Stimulated activated CD4-positive, alpha-beta T cell treated with anti-CD3 and anti-CD28 coated beads, TNF-alpha, amount 100 ng/mL, for 1 hour (primary cell): ENCODE measurements at places on chromosomes 2 and 18.

GRCh38 chr18:31204166-31204565 is 41.5 kb upstream of the DSC1 start:
- no peak for DNase-seq

GRCh38 chr2:218888341-218888740 is 7.7 kb downstream of the WNT10A start:
- DNase-seq, result no peak

DNA sequence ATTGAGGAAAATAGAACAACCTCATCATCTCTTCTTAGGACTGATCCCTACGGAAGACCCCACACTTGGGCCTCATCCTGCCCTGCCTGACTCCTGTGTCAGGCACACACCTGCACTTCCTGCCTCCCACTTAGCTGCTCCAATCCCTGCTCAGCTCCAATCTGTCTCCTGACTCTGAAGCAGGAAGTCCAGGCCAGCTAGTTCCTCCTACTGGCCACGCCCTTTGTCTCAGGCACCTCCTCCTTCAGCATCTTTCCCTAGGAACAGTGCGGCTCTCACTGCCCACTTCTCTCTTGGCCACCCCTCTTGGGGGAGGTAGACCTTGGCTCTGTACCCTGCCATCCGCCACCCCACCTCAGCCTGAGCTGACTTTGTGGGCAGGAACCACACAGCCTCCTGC is 135.8 kb downstream of the CELF4 start:
- DNase-seq, result no peak

DNA sequence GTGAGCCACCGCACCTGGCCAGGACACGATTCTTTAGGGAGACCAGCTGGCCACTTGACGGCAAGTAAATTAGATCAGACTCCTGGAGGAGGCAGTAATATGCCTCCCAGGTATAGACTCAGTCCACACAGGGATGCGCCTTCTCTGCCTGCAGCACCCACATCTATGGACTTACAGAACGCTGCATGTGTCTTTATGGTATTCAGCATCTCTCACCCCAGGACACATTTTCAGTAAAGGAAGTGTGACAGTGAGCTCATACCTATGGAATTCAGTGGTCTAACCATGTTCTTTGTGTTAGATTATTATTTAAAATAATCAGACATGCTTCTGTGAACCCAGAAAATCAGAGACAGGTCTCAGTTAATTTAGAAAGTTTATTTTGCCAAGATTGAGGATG is 5.9 kb upstream of the NARS1 start:
- DNase-seq, result no peak

GRCh38 chr2:224366267-224366844 is 35.6 kb downstream of the FAM124B start:
- no peak for DNase-seq

- no peak for DNase-seq
These were observed 678.5 kb downstream of the ARHGAP15 start for GRCh38 chr2:143807671-143808070.
